Jurkat, Clone E6-1 (cell line): ENCODE measurements at places on chromosomes 3 and 15.
A peak's percentile ranks its signal among the peaks of the same experiment; 100 is the strongest.

DNA sequence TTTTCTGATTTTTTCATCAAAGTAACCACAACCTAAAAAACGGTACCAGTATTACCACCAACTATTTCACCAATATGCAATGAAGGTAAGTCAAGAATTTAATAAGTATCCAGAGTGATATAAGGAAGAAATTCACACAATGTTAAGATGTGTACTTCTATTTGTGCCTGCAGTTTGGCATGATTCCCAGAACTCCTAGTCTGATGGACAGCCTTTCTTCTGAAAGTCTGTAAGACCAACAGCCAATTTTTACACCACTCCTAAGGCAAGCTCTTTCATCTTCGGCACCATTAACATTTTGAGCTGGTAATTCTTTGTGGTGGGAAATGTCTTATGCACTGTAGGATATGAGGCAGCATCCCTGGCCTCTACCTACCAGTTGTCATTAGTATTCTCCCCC, 108.3 kb downstream of the VPS13C start:
- DNase-seq: no peak

GRCh38 chr3:39460677-39461076, 6.8 kb upstream of the MOBP start:
- DNase-seq: no peak

GRCh38 chr3:171753665-171754408, 56.4 kb downstream of the PLD1 start:
- no peak for DNase-seq

DNA sequence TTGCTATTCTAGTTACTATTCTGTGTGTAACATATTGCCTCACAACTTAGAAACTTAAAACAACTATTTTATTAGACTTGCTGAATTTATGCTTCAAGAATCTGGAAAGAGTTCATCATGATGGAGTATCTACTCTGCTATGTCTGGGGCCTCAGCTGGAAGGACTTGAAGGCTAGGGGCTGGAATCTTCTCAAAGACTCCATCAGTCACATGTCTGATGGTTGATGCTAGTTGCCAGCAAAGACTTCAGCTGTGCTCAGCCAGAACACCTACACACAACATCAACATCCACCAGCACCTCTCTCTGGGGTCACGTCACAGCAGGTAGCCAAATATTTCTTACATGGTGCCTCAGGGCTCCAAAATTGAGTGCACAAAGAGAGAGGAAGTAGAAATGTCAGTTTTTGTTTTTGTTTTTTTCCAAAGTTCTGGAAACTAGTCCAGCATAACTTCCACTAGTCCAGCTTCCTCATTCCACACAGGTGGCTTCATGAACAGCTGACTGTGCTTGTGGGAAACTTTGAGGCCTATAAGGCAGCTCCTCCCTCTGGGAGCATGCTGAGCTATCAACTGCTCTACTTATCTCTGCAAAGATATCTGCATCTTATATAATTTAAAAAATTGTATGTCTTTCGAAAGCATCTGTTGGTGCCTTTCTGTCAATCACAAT, 325.4 kb upstream of the AGTR1 start:
- DNase-seq: no peak

GRCh38 chr3:45719655-45720487, 30.7 kb downstream of the SACM1L start:
- DNase-seq: no peak

DNA sequence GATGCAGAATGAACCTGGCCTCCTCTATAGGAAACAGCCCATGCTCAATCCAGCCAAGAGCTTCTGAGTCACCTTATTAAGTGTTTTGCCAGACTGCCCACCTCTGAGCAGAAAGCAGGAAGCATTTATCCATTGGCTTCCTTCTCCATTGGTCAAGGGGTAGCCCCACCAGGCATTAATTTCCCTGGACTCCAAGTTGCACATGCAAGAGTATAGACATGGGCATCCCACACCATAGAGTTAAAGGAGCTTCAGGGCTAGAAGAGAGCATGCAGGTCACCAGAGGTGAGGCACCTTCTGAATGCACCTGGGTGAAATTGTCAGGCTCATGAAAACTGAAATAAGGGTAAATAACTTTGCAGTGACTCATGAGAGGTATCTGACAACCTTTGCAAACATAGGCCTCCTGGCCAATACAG, 230.8 kb upstream of the STAC start:
- DNase-seq: no peak

- DNase-seq: no peak
Observed at GRCh38 chr3:195118671-195119070, 152.3 kb downstream of the XXYLT1 start.

DNA sequence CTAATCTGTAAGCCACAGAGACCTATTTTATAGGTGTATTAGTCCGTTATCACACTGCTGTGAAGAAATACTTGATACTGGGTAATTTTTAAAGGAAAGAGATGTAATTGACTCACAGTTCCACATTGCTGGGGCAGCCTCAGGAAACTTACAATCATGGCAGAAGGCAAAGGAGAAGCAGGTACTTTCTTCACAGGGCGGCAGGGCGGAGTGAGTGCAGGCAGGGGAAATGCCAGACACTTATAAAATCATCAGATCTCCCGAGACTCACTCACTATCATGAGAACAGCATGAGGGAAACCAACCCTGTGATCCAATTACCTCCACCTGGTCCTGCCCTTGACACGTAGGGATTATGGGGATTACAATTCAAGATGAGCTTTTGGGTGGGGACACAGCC, 108.7 kb downstream of the GALK2 start:
- no peak for DNase-seq

GRCh38 chr3:52277071-52277964, 1.1 kb downstream of the WDR82 start:
- DNase-seq: no peak

GRCh38 chr3:17629400-17629799, 113.0 kb downstream of the TBC1D5 start:
- no peak for DNase-seq

DNA sequence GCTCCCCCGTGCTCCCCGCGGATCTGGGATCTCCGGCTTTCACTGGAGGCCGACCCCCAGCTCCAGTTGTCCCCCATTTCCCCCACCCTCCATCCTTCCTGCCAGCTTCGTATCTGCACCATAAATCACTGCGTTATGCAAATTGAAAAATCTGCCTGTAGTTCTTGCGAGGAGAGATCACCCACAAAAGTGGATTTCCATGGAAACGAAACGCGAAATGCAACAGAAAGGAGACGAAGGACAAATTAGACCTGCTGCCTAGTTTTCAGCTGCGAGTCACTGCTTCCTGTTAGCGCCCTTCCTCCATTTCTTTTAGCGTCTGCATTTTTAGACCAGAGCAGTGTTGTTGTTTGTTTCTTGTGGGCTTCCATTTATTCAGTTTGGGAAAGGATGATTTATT, 127.1 kb upstream of the ATP10A start:
- DNase-seq: no peak

GRCh38 chr3:122945230-122945629, 82.3 kb downstream of the SEMA5B start:
- DNase-seq: no peak

- DNase-seq: no peak
Observed at GRCh38 chr15:56086566-56086965, 93.2 kb upstream of the NEDD4 start.

DNA sequence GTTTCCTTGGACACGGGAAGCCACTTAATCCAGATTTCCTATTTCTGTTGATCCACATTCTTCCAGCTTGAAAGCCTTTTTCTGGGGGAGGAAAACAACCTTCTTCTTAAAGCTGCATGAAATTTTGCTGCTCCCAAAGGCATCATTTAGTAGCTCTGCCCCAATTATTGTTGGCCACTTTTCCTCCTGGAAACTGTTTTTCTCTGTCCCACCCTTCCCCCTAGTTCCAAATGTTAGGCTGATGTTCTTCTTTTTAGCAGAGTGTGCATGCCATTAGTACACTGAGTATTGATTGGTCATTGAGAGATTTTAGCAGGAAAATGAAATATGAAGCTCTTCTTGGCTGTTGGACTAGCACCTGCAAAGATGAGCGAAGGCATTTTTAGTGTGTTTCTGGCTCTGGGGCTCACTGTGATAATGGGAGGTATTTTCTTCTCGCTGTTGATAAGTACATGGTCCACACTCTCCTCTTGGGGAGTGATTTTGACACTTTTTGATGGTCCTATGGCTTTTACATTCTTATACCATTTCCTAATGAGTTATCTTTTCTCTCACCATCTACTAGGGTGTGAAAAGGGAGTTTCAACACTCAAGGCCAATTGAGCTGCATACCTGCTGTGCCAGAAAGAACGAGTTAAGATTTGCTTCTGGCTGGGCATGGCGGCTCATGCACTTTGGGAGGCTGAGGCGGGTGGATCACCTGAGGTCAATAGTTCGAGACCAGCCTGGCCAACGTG, 200.5 kb downstream of the PTPRG start:
- no peak for DNase-seq

- DNase-seq: no peak
Observed at GRCh38 chr3:141430316-141430715, 56.5 kb upstream of the RASA2 start.

DNA sequence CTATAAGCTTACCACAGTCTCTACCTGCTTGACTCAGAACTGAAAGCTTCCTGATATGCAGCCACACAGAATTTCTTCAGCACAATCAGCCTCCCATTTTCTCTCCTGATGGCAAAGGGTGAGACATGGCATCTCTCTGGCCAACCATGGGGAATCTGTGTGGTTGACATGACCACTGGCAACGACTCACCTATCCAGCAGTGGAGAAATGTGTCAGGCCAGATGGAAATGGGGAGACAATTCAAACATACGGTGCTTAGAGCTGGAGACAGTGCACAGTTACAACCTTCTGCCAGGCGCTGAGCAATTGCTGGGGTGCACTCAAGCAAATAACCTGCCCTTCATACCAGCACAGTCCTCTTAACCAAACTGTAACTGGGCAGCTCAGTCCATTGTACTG, 3.6 kb downstream of the ZNF385D start:
- DNase-seq: no peak

- DNase-seq: peak; percentile 3
Observed at GRCh38 chr3:190696777-190697501, 165.6 kb downstream of the GMNC start.

DNA sequence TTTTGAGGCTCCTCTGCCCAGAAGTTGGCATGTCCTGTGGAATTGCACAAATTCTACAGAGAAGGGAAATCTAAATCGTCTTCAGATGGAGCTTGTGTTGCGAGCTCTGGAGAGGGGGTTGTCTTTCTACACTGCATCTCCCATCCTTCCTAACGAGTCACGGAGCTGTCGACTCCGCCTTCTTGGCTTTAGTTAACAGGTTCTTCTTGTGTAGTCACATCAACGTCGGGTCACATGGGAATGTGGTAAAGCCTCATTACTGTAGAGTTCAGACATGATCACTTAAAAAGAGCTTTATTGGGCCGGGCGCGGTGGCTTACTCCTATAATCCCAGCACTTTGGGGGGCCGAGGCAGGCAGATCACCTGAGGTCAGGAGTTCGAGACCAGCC, 60.0 kb downstream of the DNASE1L3 start:
- DNase-seq: no peak

GRCh38 chr3:12798559-12799179, 2.2 kb downstream of the CAND2 start:
- no peak for DNase-seq

- DNase-seq: no peak
Observed at GRCh38 chr15:45182996-45183395, 4.8 kb downstream of the SHF start.

GRCh38 chr3:42127226-42127625, 36.1 kb downstream of the TRAK1 start:
- no peak for DNase-seq

- DNase-seq: no peak
Observed at GRCh38 chr3:112776836-112777235, 69.8 kb downstream of the CD200R1L start.

DNA sequence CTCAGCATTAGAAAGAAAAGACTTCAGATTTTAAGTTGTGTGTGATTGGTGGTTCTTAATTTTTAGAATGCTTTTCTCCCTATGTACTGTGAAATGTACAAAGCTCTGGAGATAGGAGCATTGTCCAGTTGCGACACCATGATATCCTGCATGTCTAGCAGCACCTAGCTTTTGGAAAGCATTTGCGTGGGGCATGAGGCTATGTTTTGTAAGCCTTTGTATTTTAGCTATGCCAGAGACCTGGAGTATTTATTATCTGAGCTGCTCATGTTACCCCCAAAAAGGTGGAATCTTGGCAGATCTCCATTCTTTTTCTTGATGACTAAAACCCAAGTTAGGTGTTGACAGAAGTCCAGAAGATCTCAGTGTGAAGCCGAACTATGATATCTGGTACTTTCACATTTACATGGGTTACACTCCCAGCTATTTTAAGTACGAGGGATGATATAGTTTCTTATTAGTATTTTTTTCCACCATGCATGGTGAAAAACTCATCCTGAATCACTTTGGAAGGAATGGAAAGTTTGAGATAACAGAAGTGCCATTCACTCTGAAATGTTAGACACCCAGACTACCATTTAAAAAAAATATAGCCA, 126.7 kb upstream of the SAMMSON start:
- DNase-seq: no peak

- DNase-seq: no peak
Observed at GRCh38 chr3:117263745-117264144, 554.2 kb downstream of the TUSC7 start.

DNA sequence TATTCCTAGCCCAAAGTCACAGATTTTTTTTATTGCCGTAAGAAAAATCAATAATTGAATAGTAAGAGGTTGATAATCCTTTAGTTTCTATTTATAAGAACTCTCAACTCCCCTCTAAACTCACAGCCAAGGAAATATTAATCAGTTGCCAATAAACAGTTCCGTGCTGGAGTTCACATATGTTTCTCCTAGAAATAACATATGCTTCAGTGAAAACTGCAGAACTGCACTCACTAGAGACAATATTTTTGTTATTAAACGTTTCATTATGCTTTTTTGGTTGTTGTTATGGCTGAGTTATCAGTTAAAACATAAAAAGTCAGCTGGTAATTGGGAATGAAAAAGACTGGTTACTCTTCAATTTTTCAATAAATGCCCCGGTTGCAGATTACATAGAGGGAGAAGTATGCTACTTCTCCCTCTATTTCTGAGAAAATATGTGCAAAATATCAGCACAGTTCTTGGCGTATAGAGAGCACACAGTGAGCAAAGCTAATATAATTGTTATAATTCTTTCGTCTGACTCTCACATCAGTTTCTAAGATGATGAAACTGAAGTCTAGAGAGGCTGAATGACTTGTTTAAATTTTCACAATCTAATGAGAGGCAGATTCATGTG, 781.2 kb upstream of the GRM7 start:
- no peak for DNase-seq

DNA sequence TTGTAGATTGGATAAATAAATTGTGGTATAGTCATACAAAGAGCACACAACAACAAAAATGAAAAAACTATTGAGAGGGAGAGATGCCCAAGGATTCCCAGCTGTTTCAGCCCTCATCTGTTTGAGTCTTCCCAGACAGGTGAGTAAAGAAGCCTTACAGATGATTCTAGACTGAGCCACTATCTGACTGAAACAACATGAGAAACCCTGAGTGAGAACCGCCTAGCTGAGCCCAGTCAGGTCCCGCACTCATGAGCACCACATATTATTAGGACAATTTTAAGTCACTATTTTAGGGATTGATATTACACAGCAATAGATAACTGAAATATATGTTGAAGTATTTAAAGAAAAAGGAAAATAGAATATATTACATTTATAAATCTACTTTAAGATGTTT, 19.0 kb downstream of the POPDC2 start:
- DNase-seq: no peak

GRCh38 chr15:73303636-73304035, 65.1 kb downstream of the HCN4 start:
- DNase-seq: no peak

GRCh38 chr3:117322866-117323265, 613.3 kb downstream of the TUSC7 start:
- DNase-seq: no peak
